ENCODE measurements at places on chromosomes 12 and 14.

GRCh38 chr14:97602438-97603117 is 805.4 kb downstream of the VRK1 start:
- no peak for DNase-seq

GRCh38 chr14:104852280-104852663 is 12.8 kb upstream of the CEP170B start:
- no peak for DNase-seq

DNA sequence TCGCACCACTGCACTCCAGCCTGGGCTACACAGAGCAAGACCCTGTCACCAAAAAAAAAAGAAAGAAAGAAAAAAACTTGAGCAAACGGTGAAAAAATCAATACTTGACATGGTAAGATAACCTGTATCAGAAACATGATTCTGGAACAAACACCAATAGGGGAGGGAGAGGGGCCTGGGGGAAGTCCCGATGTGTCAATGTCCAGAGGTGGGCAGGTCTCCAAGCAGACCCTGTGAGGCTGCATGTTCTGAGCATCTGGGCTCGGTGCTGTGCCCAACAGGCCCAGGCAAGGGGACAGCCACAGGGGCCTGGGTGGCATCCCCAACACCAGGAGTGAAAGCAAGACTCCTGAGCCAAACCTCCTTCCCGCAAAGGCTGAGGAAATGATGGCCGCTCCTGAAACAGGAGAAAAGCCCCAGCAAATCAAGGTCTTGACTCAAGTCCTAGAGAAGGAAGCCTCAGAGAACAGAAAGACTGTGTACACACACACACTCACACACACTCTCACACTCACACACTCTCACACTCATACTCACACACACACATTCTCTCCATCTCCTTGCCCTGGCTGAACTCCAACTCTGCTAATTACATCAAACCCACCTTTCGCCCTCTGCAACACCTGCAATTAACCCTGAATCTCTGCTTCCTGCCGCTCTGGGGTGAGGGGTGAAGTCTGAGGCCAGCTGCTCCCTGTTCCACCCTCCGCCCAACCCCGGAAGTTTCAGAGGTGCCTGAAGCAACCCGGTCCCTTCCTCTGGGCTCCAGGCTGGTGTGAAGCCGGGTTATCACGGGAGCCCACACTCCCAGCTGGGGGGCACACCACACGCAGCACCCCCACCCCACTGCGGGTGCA is 20.4 kb downstream of the CCDC88C start:
- no peak for DNase-seq

GRCh38 chr12:106123551-106124081 is 15.1 kb downstream of the NUAK1 start:
- DNase-seq = no peak

DNA sequence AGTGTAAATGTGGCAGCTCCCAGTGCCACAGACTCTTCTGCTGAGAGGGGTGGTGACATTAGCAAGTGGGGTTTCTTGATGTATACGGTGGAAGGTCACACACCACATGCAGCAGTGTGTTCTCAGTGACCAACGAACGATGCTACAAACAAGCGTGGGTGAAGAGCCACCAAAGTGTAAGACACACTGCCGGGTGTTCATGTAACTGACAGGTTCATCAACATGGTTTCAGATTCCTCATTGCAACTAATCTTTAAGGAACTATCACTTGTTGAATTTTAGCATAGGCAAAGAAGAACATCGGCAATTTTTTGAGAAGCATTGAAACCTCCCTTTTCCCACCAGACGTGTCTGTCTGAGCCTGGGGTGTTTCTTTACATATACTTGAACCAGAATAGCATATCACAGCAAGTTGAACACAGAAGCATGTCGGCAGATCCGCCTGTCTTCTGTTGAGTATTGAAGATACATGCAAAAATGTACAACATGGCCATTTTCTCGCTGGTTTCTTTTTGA is 58.8 kb downstream of the PPP2R5C start:
- no peak for DNase-seq

GRCh38 chr12:71655907-71656306 is 7.7 kb downstream of the ZFC3H1 start:
- no peak for DNase-seq

- no peak for DNase-seq
Measured at GRCh38 chr12:65996146-65996545, 134.4 kb downstream of the LLPH start.

- no peak for DNase-seq
Measured at GRCh38 chr14:31930493-31931240, 146.4 kb upstream of the ARHGAP5 start.

DNA sequence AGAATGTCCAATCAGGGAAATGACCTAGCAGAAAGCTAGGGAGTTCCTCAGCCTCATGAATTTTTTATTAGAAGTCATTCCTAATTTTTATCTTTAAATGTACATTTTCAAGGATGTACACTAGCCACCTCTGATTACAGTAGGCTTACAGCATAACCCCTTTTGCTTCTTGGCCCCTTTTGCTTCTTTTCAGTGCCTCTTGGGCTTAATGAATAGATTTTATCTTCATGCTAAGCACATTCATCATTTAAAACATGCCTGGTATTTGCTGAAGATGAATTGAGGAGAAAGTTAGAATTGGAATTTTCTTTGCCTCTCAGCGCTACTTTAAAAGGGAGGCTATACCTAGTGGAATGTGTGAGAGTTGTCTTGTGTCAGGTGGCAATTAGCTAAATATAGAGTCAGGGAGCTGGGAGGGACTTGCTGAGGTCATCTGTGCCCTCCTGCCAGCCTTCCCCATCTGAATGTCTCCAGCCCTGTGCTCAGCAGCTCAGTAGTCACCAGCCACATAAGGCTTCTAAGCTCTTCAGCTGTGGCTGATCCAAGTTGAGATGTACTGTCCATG is 132.1 kb downstream of the SAMD4A start:
- no peak for DNase-seq

DNA sequence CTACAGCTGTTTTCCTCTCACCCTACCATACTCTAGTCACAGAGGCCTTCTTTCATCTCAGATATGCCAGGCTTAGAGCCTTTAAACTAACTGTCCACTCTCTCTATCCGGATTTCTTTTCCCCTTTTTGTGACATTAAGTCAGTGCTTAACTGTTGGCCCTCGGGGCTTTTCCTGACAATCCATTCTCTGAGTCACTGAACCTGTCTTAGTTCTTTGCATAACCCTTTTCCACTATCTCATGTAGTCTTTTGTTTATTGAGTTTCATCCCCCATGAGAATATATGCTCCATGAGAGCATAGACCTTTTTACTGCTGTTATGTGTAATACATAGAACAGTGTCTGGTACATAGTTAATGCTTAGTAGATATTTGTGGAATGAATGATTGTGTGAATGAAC is 68.7 kb downstream of the PLEKHA5 start:
- DNase-seq = no peak

GRCh38 chr12:28065889-28066630 is 93.5 kb upstream of the PTHLH start:
- no peak for DNase-seq

DNA sequence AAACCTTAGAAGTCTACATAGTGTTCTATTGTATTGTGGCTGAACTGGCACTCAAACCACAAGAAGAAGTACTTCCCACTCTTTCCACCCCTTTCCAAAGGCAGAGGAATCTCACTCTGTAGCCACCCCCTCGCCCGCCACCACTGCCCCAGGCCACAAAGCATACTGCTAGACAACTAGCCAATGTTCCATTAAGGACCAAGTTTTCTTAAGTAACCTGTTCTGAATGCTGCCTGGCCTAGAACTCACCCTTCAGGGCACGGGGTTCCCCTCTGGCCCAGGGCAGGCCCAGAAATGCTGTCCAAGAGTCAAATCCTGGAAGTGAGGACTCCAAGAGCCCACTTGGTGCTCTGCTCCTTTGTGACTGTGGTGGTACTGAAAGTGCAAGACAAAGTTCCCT is 15.7 kb upstream of the PTPRO start:
- no peak for DNase-seq

- no peak for DNase-seq
Measured at GRCh38 chr14:100739306-100739705, 12.6 kb downstream of the DLK1 start.

DNA sequence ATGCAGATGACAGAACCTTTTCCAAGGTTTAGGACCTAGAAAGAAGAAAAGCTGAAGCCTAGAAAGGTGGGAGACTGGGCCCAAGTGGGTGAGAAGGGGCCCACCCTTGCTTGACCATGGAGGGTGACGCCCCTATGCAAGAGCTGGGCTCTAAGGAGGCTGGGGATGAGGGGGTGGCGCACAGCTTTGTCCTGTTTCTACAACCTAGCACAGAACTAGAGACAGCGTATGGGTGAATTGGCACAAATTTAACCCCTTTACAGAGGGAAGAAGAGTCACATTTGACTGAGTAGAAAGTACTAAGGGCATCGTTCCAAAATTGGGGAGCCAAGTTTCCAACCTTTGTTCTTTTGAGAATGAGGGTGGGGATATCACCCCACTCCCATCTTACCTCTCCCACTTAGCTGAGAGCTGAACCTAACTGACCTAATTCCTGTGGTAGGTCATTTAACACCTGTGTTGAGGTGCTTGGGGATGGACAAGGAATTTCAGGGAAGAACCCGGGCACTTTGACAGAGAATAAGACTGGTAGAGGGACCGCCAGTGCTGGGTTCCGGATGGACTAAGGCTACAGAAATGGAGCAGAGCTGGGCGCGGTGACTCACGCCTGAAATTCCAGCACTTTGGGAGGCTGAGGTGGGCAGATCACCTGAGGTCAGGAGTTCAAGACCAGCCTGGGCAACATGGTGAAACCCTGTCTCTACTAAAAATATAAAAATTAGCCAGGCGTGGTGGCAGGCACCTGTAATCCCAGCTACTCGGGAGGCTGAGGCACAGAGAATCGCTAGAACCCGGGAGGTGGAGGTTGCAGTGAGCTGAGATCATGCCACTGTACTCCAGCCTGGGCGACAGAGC is 5.2 kb downstream of the NFKBIA start:
- DNase-seq = no peak

- no peak for DNase-seq
Measured at GRCh38 chr14:70685474-70686197, 43.9 kb downstream of the TTC9 start.

GRCh38 chr14:28755198-28755815 is 11.3 kb upstream of the FOXG1 start:
- no peak for DNase-seq

Measured in NCI-H1436 (cell line).